Keratinocyte (primary cell): ENCODE measurements at places on chromosomes 7 and 10.
A peak's percentile ranks its signal among the peaks of the same experiment; 100 is the strongest.

GRCh38 chr10:51367694-51368093 is 293.4 kb downstream of the PRKG1 start:
- no peak overlapping the region for H3K27ac ChIP-seq
- no peaks in the 10 kb centered on the region for H3K36me3 ChIP-seq
- DNase-seq = no peak
- no peak overlapping the region for H3K4me3 ChIP-seq

DNA sequence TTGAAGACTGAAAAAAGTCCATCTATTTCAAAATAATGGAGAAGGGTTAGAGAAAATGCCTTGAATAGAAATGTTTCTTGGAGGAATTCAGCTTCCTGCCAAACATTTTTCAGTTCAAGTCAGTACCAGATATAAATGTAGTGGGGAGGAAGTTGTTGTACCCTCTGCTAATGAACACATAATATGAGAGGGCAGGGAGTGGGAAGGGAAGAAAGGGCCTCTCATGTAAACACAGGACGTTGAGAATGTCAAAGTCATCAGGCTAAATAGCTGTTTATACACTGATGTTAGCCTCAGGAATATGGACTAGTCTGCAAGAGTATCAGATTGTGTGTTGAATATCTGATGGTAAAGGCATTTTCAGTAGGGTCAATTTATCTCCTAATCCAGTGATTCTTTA is 37.0 kb downstream of the GPR37 start:
- H3K27me3 ChIP-seq = no peaks in the 10 kb centered on the region
- DNase-seq = no peak
- no peak overlapping the region for H3K27ac ChIP-seq
- no peaks in the 10 kb centered on the region for H3K36me3 ChIP-seq

DNA sequence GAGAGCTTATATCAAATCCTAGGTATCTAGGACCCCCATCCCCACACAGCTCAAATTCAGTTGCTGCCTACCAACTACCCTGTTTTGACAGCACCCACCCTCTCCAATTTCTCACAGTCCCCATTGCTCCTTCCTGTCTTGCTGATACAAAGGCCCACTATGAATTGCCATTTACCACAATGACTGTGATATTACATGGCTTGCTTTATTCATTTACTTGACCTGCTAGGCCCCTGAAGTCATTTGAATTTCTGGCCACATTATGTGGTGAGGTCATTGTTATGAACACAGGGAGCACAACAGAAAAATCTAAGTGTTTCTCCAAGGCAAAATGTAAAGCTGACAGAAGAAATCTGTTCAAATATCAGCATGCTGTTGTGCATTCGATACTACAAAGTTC is 101.4 kb downstream of the PPP1R17 start:
- H3K36me3 ChIP-seq = no peaks in the 10 kb centered on the region
- DNase-seq = no peak
- H3K27ac ChIP-seq = no peak overlapping the region
- no peaks in the 10 kb centered on the region for H3K27me3 ChIP-seq
- H3K4me1 ChIP-seq = no peaks in the 10 kb centered on the region

- H3K4me1 ChIP-seq = peaks cover 25% of the 10 kb centered on the region
- peak overlapping the region; percentile 37 for H3K4me3 ChIP-seq
- peak overlapping the region; percentile 47 for H3K27ac ChIP-seq
- H3K36me3 ChIP-seq = no peaks in the 10 kb centered on the region
- DNase-seq = peak; percentile 55
Measured at GRCh38 chr10:132570771-132571649, 33.4 kb downstream of the INPP5A start.

DNA sequence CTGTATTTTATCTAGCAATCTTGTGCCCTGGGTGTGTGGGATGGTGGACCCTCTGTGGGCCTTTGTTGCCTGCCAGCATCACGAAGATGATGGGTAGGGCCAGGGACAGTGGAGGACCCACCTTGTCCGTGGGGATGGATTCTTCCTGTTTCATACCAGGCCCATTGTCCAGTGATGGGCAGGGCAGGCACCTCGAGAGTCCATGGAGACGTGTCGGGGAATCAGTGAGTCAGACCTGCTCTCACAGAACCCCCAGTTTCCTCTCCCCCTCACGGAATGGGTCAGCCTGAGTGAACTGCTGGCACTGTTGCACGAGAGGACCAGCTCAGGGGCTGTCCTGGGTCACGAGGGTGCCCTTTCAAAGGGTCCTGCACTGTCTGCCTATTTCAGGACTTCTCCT is 401.2 kb downstream of the RPS24 start:
- H3K27ac ChIP-seq = no peak overlapping the region
- H3K4me1 ChIP-seq = no peaks in the 10 kb centered on the region
- no peak for DNase-seq
- H3K4me3 ChIP-seq = no peak overlapping the region
- H3K27me3 ChIP-seq = no peaks in the 10 kb centered on the region

DNA sequence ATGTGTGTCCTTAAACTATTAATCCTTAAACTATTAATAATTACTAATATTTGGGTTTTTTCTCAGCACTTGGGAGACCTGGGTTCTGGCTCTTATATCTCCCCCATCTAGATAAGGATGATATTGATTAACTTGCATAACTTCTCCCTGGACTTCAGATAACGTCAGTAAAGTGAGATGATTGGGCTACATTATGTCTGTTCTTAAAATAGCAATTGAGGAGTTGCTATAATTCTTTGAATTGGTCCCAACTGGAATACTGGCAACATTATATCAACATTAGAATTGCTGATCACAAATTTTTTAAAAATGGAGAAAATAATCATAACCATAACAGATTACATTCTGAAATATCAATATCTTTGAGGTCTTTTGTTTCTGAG is 1.9 kb downstream of the APBB1IP start:
- H3K36me3 ChIP-seq = no peaks in the 10 kb centered on the region
- H3K4me1 ChIP-seq = no peaks in the 10 kb centered on the region
- no peak for DNase-seq

DNA sequence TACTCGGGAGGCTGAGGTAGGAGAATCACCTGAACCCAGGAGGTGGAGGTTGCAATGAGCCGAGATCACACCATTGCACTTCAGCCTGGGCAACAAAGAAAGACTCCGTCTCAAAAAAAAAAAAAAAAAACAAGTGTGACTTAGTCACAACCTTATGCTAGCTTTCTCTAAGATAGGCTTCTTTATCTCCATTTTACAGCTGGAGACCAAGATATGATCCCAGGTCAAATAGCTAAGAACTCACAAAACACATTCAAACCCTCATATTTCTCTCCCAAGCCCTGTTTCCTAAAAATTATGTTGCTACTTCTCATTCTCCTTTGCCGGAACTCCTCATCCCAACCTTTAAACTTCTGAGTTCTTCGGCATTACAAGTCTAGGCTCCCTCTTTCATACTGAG is 13.0 kb upstream of the DHTKD1 start:
- peaks cover 5% of the 10 kb centered on the region for H3K4me1 ChIP-seq
- H3K27me3 ChIP-seq = no peaks in the 10 kb centered on the region
- H3K4me3 ChIP-seq = no peak overlapping the region
- H3K27ac ChIP-seq = no peak overlapping the region
- no peak for DNase-seq

- no peak overlapping the region for H3K27ac ChIP-seq
- H3K4me3 ChIP-seq = no peak overlapping the region
- H3K27me3 ChIP-seq = peaks cover 3% of the 10 kb centered on the region
- H3K36me3 ChIP-seq = no peaks in the 10 kb centered on the region
Measured at GRCh38 chr10:123069246-123069986, 60.6 kb downstream of the ACADSB start.

GRCh38 chr10:44306762-44307161 is 78.1 kb downstream of the CXCL12 start:
- H3K4me3 ChIP-seq = no peak overlapping the region
- H3K27ac ChIP-seq = no peak overlapping the region
- no peak for DNase-seq

DNA sequence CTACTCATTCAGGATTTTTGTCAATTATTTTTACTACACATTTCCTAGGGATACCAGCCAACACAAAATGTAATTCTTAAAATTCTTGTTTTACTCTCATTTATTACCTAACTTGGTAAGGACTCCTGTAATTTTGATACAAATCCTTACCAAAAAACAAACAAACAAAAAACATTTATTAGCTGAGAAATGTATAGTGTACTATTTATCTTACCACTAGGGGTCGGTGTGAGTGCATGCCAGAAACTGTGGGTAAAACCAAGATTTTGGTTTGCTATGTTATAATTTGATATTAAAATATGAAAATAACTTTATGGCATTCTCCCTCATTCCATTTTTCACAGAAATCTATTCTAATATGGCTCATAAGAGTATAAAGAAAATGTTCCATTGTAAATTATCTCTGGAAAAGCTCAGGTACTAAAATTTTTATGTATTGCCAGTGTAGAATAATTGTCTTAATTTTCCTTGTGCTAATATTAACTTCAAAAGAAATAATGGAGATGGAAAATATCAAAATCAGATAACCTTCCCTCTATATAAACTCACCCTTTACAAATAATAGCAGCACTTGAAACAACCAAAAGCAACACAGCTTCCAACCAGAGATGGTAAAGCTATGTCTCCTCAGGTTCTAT is 290.8 kb upstream of the PCDH15 start:
- H3K4me3 ChIP-seq = no peak overlapping the region
- H3K27ac ChIP-seq = no peak overlapping the region
- no peaks in the 10 kb centered on the region for H3K36me3 ChIP-seq
- no peak for DNase-seq

DNA sequence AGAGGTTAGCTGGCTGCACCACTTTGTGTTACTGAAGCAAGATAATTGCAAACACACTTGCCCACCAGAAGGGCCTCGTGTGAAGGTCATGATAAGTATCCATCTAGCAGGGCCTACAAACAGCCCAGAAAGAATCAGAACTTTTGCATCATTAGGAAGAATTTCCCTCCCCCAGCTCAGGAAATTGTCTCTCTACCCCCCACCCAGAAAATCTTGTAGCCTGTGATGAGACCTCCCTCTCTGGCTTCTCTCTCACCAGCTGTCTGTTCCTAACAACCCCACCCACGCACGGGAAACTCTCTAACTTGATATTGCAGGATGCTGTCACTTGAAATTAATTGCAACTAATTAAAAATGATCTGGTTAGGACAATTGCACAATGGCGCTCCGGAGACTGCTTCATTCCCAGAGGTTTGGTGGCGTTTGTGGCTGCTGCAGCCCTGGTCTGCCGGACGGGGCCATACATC is 34.5 kb downstream of the ZNF503 start:
- no peak for DNase-seq
- H3K27ac ChIP-seq = no peak overlapping the region
- no peaks in the 10 kb centered on the region for H3K4me1 ChIP-seq
- no peak overlapping the region for H3K4me3 ChIP-seq

GRCh38 chr7:25636871-25637283 is 408.6 kb upstream of the NPVF start:
- H3K4me1 ChIP-seq = no peaks in the 10 kb centered on the region
- no peaks in the 10 kb centered on the region for H3K36me3 ChIP-seq
- no peak overlapping the region for H3K4me3 ChIP-seq
- H3K27ac ChIP-seq = no peak overlapping the region

DNA sequence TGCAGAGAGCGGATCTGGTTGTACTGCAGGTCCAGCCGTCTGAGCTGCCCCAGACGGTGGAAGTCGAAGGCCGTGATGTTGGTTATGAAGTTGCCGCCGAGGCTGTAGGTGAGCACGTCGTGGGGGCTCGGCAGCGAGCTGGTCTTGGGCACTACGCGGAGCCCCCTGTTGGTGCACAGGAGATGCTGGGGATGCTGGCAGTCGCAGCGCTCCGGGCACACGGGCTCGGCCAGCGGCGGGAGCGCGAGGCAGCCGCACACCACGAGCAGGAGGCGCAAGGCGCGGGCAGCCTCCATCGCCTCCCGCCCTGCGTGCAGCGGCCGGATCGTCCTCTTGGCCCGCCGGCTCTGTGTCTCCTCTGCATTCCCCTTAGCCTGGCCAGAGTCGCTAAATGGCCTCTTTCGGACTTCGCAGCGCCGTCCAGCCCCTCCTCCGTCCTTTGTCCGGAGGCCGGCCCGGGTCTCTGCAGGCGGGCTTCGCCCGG is 337 bp downstream of the TRIL start:
- no peak for DNase-seq
- no peaks in the 10 kb centered on the region for H3K36me3 ChIP-seq
- H3K27ac ChIP-seq = no peak overlapping the region
- peak overlapping the region; percentile 22 for H3K4me3 ChIP-seq

DNA sequence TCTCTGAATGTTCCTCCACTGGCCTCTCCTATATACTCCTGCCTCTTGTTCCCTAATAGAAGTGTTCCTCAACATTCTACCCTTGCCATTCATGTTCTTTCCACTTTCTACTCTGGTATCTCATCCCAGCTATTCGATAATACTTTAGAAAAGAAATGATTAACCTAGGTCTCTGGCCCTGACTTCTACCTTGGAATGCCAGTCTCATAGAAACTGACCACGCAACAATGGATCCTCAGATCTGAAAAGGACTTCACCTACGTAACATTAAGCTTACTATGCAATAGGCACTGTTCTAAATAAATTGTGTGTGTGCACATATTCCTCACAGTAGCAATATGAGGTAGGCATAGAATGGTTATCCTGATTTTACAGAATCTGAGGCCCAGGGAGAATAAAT is 234.5 kb downstream of the DNAJC1 start:
- no peak overlapping the region for H3K27ac ChIP-seq
- no peaks in the 10 kb centered on the region for H3K27me3 ChIP-seq
- H3K4me1 ChIP-seq = no peaks in the 10 kb centered on the region
- no peak for DNase-seq
- no peak overlapping the region for H3K4me3 ChIP-seq

GRCh38 chr10:32057036-32057372 is 779 bp upstream of the KIF5B start:
- H3K27ac ChIP-seq = peak overlapping the region; percentile 78
- DNase-seq = no peak
- peaks cover 25% of the 10 kb centered on the region for H3K4me1 ChIP-seq
- no peaks in the 10 kb centered on the region for H3K27me3 ChIP-seq
- no peaks in the 10 kb centered on the region for H3K36me3 ChIP-seq

DNA sequence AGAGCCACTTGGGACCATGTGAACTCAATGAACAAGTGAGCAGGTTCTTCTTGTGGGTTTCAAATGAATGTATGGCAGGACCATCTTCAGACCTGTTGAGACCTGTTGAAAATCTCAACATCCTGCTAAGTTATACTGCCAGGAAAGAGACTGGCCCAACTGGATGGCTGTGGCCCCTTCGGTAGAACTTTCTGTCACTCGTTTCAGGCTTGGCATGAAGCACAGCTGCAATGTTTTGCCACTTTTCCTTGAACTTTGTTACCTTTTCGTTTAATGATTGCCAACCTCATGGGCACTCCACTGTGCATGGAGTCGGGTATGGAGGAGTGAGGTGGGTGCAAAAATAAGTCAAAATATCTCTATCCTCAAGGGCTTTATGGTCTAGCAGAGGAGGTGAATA is 36.7 kb upstream of the SLC35B4 start:
- no peak for DNase-seq
- H3K27me3 ChIP-seq = peaks cover 7% of the 10 kb centered on the region
- no peak overlapping the region for H3K4me3 ChIP-seq
- H3K4me1 ChIP-seq = peaks cover 3% of the 10 kb centered on the region

- peak overlapping the region; percentile 99 for H3K27ac ChIP-seq
- H3K36me3 ChIP-seq = peaks cover 44% of the 10 kb centered on the region
- peaks cover 26% of the 10 kb centered on the region for H3K4me1 ChIP-seq
- peak overlapping the region; percentile 93 for H3K4me3 ChIP-seq
Measured at GRCh38 chr10:102152545-102152890, 329 bp downstream of the NOLC1 start.

- H3K27ac ChIP-seq = no peak overlapping the region
- H3K4me1 ChIP-seq = peaks cover 21% of the 10 kb centered on the region
- no peak overlapping the region for H3K4me3 ChIP-seq
- peak; percentile 71 for DNase-seq
- H3K27me3 ChIP-seq = no peaks in the 10 kb centered on the region
- H3K36me3 ChIP-seq = no peaks in the 10 kb centered on the region
Measured at GRCh38 chr7:25894002-25894901, 257.7 kb upstream of the NFE2L3 start.

- no peak for DNase-seq
- H3K27me3 ChIP-seq = no peaks in the 10 kb centered on the region
- no peak overlapping the region for H3K4me3 ChIP-seq
Measured at GRCh38 chr10:125208854-125209565, 48.6 kb upstream of the CTBP2 start.
